ENCODE measurements at places on chromosomes 2 and 18. TPM values are rescaled to one million over a fixed set of nuclear protein-coding genes. Genes with fewer than 3 reads are reported as not detected.

The LAMA1 gene
- total RNA-seq: 131 TPM

The COL5A2 gene
- total RNA-seq: 6.7 TPM

The MROH2A gene
- total RNA-seq: not detected

The FIGLA gene
- not detected for total RNA-seq

The TUBA3E gene
- total RNA-seq: not detected

The KATNAL2 gene
- total RNA-seq: 10.0 TPM

The ITPRIPL1 gene
- total RNA-seq: 6.7 TPM

- no peak for DNase-seq
These were observed 84.3 kb downstream of the EFEMP1 start for GRCh38 chr2:55839182-55839819.

GRCh38 chr2:100396483-100396882, 21.0 kb downstream of the CHST10 start:
- no peak for DNase-seq

GRCh38 chr2:178220814-178221213, 26.5 kb downstream of the OSBPL6 start:
- no peak for DNase-seq

DNA sequence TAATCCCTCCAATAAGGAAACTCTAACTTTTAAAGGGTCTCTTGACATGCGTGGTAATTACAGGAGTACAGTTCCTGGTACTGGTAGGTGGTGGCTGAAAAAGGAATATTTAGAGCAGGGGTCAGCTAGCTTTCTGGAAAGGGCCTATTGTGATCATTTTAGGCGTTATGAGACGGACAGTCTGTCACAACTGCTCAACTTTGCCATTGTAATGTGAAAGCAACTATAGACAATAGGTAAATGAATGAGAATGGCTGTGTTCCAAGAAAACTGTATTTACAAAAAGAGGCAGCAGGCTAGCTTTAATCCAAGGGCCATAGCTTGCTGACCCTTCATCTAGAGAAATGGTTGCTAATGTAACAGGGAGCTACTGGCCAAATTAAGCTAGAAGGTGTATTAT, 177.7 kb upstream of the LRRTM1 start:
- DNase-seq: no peak

DNA sequence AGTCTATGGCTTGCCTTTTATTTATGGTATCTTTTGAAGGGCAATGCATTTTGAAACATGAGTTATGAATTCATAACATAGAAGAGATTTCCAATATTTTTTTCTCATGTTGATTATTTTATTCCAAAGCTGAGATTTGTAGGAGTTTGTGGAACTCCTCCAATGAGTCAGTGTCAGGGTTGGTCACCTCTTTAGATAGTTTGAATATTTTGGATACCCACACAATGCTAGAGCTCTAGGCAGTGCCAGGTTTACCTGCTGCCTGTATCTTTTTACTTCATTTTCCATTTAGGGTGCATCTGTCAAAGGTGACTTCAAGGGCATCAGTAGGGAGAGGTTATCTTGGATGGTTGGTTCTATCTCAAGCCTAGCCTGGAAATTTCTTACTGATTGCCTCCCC, 152.7 kb downstream of the CERS6 start:
- no peak for DNase-seq

DNA sequence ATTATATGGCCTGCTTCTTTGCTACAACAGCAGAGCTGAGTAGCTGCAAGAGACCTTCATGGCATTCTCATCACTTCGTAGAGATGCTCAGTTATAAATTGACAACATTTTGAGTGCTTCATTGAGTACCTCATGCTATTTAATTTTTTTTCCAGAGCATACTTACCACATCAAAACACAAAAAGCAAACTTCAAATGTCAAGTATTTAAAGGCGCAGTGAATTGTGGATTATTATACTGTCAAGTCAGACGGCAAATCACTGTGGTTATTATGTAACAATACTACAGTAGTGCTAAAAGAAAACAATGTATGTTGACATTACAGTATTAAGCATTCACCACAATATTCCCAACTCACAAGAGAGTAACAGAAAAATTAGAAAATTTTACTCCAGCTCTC, 12.5 kb downstream of the ZC3H8 start:
- no peak for DNase-seq

- no peak for DNase-seq
These were observed 438.2 kb downstream of the NBAS start for GRCh38 chr2:15122915-15123314.

GRCh38 chr18:11909591-11910026, 1.5 kb upstream of the MPPE1 start:
- no peak for DNase-seq

GRCh38 chr2:64284751-64285150, 140.5 kb upstream of the PELI1 start:
- no peak for DNase-seq

DNA sequence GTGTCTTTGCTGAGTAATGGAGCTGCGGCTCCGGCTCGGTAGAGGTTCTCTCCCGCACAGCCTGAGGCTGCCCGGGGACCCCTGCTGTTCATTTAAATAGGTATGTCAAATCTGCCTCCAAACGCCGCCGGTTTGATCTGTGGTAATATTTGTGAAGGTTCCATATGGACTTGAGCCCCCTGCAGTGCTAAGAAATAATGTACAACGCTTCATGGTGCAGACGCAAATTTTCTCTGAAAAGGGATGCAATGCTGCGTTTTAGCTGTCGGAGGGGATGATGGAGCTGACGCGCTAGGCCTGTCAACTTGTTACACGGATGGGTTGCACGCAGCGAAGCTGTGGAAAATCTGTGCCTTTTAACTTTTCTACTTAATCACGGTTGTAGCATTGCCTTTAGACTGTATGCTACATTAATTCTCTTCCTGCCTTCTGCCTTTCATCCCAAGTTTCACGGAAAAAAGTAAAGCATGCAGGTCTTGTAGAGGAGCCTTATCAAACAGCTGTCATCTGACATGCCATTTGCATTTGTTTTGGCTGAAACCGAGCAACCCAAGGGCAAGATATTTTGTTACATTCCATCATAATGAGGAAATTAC, 43.2 kb downstream of the MRPS9 start:
- DNase-seq: no peak

DNA sequence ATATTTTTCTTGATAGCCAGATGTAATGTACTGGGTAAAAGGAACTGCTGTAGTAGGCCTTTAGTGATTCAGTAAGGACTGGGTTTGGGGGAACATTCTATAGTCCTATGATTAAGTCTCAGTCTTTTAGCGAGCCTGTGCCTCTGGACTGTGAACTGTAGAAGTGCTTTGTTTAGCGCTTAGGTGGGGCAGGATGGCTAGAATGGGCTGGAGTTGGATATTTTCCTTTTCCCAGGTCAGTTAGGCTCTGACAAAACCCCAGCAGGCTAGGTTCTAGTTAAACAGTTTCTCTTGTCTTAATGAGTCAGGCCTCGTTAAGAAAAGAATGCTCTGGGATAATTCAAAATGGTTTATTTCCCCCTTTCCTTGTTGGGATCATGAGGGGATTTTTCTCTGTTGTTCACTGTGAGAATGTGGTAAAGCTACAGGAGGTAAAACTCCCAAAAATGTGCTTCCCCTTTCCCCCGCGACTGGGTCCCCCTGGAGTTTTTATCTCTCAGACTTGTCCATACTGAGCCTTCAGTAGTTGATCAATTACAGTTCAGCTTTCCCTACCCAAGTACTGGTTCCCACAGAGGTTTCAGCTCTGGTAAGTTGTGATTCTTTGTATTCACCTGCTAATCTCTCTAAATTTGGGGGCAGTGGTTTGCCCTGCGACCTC, 31.5 kb downstream of the EHBP1 start:
- DNase-seq: no peak

DNA sequence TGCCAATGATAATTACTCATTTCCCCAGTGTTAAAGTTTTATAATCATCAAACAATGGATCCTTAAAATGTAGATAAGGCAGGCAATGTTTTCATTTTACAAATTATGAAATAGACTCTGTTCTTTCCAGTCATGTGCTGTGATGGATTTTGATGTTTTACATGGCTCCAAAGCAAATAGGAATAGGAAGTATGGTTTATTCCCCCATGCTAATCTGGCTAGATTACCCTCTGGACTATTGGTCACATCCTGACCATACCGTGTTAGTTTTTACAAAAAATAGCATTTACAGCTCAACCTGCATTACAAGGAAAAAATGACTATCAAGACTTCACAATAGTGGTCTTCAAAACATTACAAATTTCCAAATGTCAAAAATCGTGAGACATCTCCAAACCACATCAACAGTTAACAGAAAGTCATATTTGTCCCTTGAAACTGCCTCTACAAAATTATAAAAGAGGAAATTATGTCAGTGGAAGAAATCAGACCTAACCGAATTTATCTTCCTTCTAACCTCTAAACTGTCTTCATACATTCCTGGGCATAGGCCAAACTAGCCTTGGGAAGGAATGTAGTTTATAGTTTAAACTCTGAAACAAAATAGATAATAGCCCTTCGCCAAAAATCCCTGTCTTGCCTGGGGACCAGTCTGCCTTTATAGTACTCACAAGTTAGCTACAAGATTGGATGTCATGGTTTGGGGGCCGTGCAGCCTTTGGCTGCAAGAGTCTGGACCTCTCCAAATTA, 1941.2 kb upstream of the CELF4 start:
- DNase-seq: no peak

DNA sequence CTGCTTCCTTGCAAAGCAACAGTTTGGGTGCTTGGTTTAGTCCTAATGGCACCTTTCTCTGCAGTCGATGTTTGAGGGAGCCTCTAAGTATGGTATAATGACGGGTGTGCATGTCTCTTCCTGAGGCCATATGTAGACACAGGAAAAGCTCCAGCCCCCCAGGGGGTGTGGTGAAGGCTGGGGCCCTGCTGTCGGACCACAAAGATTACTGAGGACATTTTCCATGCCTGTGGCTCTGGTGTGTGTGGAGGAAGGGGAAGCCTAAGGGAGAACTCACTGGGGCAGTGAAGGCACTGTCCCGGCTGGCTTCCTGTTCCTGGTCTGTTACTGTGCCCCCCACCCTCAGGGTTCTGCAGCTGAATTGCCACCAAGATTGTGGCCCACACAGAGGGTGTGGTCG, 187.1 kb downstream of the FHOD3 start:
- no peak for DNase-seq

- DNase-seq: no peak
These were observed 25.4 kb downstream of the DSG4 start for GRCh38 chr18:31402026-31402373.

GRCh38 chr18:45252474-45252873, 362.8 kb upstream of the SLC14A2 start:
- DNase-seq: no peak

DNA sequence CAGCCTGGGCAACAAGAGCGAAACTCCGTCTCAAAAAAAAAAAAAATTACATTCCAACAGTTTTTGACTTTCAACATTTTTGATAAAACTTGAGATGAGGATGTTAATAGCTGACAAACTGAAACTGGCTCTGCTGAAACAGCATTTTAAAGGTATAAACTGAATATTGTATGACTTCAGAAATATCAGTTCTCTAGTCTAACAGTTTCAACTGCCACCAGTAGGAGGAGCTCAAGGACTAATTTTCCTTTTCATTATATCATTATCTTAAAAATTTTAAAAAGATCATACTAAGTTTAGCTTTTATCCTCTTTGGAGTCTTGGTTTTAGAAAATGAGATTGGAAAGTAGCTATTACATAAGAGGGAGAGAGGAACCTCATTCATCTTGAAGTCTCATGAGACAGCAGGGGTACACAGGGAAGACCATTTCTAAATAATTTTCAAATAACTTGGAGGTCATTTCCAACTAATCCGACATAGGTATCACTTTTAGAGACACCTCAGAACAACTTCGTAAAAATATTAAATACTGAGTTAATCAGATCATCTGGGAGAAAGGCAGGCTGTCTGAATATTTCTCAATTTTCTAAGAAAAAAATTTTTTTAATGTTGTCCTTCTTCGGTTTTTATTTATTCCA, 37.6 kb upstream of the MCM6 start:
- peak; percentile 58 for DNase-seq

- DNase-seq: no peak
These were observed 16.9 kb upstream of the ALMS1 start for GRCh38 chr2:73368781-73369180.

GRCh38 chr18:70363861-70364260, 75.0 kb downstream of the SOCS6 start:
- DNase-seq: peak; percentile 15

GRCh38 chr18:67639872-67640271, 123.4 kb upstream of the DSEL start:
- no peak for DNase-seq

- no peak for DNase-seq
These were observed 96.1 kb downstream of the PID1 start for GRCh38 chr2:229174794-229175496.

GRCh38 chr2:208013285-208014178, 11.8 kb downstream of the PLEKHM3 start:
- peak; percentile 24 for DNase-seq

GRCh38 chr2:226791056-226791486, 8.5 kb downstream of the IRS1 start:
- peak; percentile 39 for DNase-seq

DNA sequence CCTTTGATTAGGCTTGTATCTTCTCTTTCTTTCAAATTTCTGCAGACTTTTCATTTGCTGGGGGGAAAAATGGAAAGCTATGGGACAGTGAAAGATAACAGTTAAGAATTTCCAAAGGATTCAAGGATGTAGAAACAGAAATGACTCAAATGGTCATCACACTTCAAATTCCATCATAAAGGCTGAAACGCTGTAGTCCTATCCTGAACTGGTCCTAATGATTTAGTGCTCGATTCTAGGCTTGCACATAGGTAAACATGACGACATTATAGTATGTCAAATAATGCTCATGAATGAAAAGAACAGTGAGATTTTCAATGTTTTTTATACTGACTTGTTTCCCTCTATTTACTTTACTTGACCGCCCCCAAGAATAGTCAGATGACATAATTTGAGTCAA, 15.7 kb upstream of the MMADHC start:
- DNase-seq: no peak

- no peak for DNase-seq
These were observed 44.0 kb downstream of the MYL12B start for GRCh38 chr18:3305933-3306332.

DNA sequence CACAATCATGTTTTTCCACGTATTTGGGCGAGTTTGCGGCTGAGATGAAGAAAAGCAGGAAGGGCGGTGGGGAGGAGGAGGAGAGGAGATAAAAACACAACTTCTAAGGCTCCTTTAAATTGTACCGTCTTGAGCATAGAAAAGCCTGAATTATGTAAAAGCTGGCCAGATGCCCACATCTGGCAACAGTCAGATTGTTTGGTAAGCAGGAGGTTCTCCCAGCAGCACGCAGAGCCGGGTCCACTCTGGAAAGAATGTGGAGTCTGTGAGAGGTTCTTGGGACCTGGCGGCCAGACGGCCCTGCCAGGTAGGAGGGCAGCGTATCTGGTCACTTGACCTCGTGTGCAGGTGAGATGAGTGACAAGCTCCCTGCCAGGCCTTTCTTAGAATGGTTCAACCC, 215.3 kb upstream of the APCDD1 start:
- no peak for DNase-seq

- no peak for DNase-seq
These were observed 120.3 kb downstream of the GYPC start for GRCh38 chr2:126776255-126776654.

DNA sequence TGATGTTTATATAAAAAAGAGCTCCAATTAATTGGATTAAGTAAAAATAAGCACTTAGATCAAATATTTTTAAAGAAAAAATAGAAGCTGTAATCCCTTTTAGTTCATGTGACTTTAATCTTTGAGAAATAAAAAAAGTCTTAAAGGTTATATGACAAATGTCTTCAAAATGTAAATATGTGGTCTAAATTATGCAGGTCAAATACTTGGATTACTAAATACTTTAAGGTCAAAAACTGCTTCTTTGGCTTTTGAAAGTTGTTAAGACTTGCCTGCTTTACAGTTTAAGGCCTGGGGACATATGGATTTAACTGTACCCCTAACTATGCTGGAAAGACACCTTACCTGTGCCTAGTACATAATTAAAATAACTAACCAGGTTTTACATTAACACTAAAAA, 15.5 kb upstream of the PDK1 start:
- no peak for DNase-seq
